ENCODE measurements at places on chromosomes 11 and 22.

DNA sequence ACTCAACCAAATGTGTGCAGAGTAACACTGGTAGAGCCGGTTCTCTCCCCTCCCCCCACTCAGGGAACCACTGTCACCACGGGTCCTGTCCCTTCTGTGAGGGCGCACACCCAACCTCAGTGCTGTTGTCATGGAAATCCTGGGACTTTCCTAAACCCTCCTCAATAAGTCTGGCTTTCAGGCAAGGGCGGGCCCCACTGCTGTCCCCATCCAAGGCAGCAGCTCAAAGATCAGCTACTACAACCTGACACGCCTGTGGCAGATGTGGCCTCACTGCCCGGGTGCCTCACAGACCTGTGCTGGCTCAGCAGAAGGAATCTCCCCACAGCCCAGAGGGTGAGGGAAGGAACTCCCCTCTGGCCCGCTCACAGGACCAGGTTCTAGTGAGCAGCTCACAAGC lies 2.2 kb downstream of the PRODH start:
- no peak for DNase-seq

DNA sequence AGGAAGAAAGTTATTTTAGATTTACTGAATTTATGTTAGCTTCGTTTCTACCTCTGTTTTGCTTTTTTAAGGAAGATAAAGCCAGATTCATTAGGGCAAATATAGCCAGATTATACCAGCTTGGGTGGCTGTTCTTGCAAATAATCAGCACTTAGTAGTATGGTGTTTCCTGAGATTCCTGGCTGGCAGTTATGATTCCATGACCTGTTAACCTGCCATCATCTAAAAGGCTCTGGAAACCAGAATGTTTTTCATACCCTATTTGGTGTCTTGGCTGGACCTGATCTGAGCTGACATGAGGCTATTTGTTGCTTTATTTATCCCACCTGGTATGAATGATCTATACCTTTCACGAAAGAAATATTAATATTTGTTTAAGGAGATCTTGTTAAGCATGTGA lies 82.7 kb upstream of the HORMAD2 start:
- no peak for DNase-seq

DNA sequence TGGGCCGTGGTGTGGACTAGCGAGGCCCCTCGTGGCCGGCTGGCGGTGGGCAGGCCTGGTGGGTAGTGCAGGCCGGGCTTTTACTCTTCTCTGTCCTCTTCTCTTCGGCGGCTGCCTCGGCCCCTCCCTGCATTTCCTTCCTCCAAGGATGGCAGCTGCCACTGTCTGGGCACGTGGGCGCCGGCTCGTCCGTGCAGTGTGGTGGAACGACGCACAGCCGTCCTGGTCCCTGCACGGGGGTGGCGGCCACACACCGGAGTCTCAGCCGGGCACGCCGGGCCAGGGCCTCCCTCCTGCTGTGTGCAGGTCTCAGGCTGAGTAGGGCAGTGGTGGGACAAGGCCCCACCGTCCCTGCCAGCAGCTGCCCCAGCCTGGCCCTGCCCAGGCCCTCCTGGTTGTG lies 37.7 kb downstream of the MOB2 start:
- DNase-seq: no peak

- no peak for DNase-seq
Measured at GRCh38 chr11:129061492-129062230, 119.0 kb upstream of the TP53AIP1 start.

DNA sequence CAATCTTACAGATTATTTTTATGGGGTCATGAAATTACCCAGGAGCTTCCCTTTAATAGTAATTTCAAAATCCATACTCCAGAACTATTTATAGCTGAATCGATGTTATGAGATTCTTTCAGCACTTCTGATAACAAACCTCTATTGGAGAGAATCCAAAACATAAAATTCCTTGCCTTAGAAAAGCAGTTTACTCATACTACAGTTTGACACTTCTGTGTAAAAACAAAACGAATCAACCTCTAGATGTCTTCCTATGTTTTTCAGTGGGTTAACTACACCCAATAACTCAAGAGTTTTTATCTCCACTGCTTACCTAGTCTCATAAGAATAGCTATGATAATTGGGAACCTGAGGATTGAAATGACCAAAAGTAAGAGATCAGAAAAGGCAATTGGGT lies 35.6 kb downstream of the KIF18A start:
- DNase-seq: no peak

- DNase-seq: no peak
Measured at GRCh38 chr11:113880971-113881370, 5.6 kb upstream of the USP28 start.

- no peak for DNase-seq
Measured at GRCh38 chr11:59191890-59192289, 20.0 kb downstream of the DTX4 start.

DNA sequence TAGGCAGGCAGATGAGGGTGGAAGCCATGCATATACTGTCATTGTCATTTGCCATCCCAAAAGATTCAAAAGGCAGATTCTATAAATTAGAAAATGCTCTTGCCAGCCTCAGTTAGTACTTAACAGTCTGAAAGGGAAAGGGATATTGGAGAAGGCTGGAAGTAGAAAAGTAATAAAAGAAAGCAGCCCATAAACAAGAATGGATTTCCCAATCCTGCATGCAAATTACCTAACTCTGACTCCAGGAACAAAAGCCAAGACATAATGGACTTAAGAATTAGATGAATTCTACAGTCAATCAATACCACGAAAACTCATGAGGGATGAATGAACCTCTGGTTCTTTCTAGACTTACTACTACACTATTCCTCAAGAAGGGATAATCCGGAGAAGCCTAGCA lies 5.9 kb downstream of the PAK1 start:
- no peak for DNase-seq

DNA sequence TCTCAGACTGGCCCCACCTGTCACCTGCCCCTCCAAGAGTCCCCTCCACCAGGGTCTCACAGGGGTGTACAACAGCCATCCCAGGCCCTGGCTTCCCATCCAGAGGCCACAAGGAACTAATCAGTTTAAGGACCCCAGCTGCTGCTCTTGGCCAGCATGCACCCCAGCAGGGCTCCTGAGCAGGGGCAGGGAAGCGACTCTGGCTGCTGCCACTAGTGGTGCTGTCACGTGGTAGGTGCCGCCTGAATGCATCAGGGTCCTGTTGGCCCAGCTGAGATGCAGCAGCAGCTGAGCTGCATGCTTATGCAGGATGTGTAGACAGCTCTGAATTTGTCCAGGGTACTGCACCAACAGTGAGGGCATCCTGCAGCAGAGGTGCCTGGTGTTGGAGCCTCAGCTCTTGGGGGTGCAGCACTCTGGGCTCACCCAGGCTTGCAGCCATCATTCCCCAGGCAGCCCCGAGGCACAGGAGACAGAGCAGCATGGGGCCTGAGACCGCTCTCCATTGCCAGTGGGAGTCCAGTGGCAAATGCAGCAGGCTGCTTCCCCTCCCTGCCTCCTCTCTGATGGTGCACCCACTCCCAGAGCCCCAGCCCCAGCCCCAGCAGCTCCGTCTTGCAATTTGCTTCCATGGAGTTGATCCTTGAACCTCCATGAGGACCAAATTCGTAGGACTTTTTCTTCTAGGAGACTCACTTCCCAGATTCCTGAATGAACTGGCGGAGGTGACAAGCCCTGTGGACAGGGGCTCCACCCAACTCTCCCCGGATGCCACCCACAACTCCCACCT lies 98.7 kb downstream of the MPPED1 start:
- DNase-seq: no peak

- DNase-seq: no peak
Measured at GRCh38 chr11:127461241-127462064, 460.9 kb upstream of the KIRREL3 start.

GRCh38 chr22:31176923-31177322 lies 16.9 kb downstream of the RNF185 start:
- no peak for DNase-seq

- no peak for DNase-seq
Measured at GRCh38 chr11:120547811-120548681, 36.5 kb downstream of the GRIK4 start.

GRCh38 chr11:76736773-76737495 lies 46.2 kb upstream of the TSKU start:
- no peak for DNase-seq

DNA sequence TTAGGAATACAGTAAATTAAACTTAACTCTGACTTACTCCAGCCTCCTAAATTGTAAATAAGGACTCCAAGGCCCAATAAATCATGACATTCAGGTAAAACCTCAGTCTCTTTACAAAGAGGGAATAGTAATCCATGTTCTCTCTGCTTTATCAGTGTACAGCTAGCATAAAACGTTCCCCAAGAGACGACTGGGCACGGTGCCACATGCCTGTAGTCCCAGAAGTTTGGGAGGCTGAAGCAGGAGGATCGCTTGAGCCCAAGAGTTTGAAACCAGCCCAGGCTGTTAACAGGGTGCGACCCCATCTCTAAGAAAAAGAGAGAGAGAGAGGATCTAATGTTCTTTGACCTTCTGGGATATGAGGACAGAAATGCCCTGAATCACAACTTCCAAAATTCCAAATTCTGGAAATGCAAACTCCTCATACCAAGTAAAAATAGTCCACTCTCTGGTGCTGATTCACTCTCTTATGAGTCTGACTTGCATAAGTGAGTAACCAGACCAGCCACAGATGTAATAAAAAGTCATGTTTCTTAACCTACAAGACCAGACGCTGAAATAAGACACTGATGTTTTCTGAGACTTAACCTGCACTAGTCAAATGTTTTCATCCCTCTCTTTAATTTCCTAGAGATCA lies 25.5 kb downstream of the NNMT start:
- no peak for DNase-seq

GRCh38 chr22:37230673-37231405 lies 13.2 kb downstream of the RAC2 start:
- DNase-seq: no peak

DNA sequence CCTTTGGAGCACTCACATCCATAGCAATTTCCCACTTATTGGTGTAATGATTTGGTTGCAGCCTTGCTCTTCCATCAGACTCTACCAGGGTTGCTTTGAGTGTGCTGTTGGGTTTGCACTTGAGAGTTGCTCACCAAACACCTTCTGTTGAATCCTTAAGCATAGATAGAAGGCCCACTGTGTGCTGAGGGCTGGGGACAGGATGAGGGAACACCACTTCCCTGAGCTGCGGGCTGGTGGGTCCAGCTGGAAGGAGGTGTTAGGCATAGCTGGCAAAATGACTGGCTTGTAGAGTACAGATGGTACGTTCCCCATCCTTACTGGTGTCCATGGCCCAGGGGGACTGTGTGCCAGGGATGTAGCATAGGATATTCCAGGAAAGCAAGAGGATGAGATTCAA lies 3.9 kb downstream of the PRDM11 start:
- DNase-seq: no peak

DNA sequence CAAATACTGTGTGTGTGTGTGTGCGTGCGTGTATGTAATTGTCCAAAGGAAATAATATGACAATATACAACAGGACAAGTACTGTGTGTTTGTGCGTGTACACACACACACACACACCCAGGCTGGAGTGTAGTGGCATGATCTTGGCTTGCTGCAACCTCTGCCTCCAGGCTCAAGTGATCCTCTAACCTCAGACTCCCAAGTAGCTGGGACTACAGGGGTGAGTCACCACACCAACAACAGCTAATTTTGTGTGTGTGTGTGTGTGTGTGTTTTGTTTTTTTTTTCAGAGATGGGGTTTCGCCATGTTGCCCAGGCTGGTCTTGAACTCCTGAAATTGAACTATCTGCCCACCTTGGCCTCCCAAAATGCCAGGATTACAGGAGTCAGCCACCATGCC lies 61.5 kb downstream of the NUP98 start:
- DNase-seq: no peak

DNA sequence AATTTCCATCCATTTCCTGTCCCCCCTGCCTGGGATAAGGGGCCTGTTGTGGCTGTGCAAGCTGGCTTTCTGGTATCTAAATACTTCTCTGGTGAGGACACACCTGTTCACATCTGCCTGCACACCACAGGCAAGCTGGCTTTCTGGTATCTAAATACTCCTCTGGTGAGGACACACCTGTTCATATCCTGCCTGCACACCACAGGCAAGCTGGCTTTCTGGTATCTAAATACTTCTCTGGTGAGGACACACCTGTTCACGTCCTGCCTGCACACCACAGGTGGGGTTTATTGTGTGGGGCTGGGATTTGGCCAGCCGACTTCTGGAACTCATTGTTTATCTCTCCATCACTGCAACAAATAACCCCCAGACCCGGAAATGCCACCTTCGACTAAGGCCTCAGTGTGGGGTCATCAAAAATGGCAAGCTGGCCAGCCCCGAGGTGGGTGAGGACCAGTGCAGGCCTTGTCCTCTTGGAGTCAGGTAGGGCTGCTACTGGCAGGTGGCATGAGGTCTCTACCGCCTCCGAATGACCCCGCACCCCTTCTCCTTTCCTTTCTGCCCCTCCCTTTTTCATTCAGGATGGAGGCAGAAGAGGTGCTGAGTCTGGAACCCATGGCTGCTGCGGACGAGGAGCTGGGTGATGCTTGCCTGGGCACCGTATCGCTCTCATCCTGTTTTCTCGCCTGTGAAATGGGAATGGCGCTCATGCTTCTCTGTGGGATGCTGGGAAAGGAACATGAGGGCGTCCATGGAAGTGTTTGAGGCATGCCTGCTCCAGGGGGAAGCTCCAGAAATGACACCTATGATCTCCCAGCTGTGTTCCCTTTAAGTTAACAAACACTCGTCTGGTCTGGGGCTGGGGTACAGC lies 43.5 kb upstream of the MYEOV start:
- no peak for DNase-seq

DNA sequence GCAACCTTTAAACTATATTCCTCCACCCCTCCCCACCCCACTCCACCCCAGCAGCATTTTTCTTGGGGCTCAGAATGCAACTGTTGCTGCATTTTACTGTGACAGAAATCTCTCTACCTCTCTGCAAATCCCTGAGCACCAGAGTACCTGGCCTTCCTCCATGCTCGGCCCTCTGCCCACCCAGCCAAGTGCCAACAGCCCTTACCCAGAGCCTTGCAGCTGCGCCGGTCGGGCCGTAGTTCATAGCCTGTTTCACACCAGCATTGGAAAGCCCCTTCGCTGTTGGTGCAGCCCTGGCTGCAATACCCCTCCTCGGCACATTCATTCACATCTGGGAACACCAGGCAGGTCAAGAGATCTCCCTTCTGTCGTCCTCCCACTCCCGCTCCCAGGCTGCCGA lies 23.4 kb downstream of the LRP4 start:
- no peak for DNase-seq

- no peak for DNase-seq
Measured at GRCh38 chr11:105168457-105168856, 28.9 kb upstream of the CARD18 start.

DNA sequence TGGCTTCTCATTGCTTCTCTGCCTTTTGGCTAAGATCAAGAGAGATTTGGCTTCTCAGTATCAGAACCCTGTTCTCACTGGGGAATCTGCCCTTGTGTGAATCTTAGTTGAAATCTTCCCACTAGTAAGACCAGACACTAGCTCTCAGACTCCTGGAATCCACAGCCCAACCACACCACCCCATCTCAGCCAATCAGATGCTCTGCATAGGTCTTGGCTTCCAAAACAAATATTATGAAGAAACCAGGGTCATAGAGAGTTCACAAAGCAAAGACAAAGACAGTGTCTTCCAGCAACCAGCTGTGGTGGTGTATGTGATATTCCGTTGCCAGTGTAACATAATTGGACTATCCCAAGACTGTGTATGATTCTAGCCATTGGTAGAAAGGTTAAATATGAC lies 5.4 kb downstream of the OR8B12 start:
- no peak for DNase-seq

- DNase-seq: no peak
Measured at GRCh38 chr11:120060512-120060911, 77.4 kb downstream of the TRIM29 start.

All from HEK293T (cell line).